ENCODE measurements at places on chromosomes 5 and 9.

- no peak for DNase-seq
Observed at GRCh38 chr5:178450121-178451028, 139.8 kb downstream of the COL23A1 start.

- DNase-seq = no peak
Observed at GRCh38 chr5:77232574-77233358, 22.3 kb downstream of the PDE8B start.

DNA sequence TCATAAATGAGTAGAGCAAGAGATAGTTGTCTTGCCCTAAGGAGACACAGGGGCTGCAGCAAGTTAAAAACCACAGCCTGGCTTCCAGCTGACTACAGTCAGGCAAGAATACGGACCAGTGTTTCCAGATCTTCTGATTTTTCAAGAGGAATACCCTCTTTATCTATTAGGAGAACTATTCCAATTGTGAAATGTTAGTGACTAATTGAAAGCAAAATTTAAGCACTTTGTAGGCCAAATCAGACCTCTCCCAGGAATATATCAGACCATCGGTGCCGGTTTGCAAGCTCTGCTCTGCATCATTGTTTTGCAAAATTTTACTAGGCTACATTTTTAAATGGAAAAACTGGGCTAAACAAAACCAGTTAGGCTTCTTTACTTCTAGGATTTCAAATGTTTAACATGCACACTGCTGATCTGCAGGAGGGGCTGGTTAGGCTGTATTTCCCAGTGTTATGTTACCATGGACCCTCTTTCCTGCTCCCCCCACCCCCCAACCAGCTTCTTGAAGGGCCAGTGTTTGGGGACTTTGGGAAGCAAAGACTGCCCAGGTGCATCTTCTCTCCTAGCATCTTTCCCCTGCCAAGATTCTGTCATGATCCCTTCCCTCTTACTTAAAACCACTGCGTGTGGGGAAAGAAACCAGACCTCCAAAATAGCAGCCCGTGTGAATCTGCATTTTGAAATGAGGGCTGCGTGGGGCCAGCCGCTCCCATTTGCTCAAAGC is 1.1 kb upstream of the ARSI start:
- DNase-seq = no peak

- no peak for DNase-seq
Observed at GRCh38 chr5:72656331-72656730, 149.1 kb upstream of the ZNF366 start.

GRCh38 chr9:129333617-129334104 is 155.6 kb upstream of the IER5L start:
- no peak for DNase-seq

- DNase-seq = no peak
Observed at GRCh38 chr9:11558043-11558442, 945.2 kb upstream of the PTPRD start.

- DNase-seq = no peak
Observed at GRCh38 chr9:132888151-132888550, 9.5 kb downstream of the SPACA9 start.

DNA sequence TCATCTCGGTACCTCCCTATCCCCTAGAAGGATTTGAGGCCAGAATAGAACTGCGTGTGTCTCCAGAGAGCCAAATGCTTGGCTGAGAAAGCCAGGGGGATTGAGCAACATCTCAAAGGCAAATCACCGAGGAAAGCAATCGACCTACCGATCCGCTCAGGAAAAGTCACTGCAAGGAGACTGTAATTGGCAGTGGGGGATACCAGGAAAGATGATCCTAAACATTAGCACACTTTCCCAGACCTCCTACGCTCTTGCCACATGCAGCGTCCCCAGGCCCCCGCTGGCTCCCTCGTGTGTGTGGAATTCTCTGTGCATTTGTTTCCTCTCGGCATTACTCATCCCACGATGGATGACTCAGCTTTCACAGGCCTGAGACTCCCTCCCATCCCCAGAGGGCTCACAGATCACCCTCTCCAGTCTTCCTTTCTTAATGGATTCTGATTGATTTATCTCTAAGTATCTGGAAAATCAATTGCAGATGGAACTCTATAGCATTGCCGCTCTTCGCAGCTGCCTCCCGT is 82.2 kb upstream of the ICE1 start:
- no peak for DNase-seq

- no peak for DNase-seq
Observed at GRCh38 chr5:115575167-115576070, 26.9 kb downstream of the TICAM2 start.

DNA sequence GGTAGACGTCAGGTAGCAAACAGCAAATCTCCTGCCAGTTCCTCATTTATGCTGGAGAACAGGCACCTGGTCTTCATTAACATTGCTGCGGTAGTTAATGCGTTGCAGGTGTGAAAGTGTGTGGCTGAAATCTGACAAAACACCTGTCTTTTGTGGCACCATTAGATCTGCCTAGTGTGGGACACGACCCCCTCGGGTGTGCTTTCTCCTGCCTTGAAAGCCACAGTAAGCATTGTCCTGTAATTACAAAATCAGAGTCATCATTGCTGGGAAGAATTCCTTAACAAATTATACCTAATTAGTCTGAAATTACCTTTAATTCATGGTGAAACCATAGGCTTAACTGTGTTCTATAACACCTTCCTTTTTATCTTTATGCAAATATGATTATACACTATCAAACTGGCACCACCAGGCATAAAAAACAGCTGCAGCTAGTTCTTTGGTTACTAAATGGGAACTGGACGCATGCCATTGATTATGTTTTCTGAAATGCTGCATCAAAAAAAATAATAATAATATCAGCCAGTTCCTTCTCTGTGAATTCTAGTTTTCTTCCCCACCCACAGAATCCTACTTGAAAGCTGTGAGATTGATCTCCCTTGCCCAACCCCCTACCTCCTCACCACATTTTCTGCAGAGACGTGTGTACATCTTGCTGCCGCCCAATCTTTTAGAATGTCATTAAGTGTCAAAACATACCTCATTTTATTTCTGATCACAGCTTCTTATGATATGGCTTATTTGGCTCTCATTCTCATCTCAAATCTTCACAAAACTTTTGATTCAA is 374.0 kb downstream of the NFIB start:
- no peak for DNase-seq

GRCh38 chr5:83924171-83924570 is 203.5 kb upstream of the HAPLN1 start:
- no peak for DNase-seq

- DNase-seq = no peak
Observed at GRCh38 chr5:127085371-127085770, 12.1 kb upstream of the C5orf63 start.

DNA sequence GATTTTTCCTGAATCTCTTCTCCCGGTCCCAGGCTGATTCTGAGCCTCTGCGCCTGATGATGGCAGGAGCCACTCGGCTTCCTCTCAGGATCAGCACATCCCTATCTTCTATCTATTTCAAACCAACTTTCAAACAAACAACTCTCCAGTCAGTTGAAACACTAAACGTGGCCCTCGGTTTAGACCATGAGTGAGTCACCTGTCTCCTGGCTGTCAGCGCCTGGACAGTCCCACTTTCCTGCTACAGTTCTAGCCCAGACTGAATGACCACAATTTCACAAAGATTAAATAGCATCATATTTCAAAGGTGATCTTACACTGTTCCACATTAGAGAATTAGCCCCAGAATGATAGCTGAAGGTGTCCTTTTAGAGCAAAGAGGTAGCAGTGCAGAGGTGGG is 6.2 kb downstream of the SLC6A19 start:
- no peak for DNase-seq

DNA sequence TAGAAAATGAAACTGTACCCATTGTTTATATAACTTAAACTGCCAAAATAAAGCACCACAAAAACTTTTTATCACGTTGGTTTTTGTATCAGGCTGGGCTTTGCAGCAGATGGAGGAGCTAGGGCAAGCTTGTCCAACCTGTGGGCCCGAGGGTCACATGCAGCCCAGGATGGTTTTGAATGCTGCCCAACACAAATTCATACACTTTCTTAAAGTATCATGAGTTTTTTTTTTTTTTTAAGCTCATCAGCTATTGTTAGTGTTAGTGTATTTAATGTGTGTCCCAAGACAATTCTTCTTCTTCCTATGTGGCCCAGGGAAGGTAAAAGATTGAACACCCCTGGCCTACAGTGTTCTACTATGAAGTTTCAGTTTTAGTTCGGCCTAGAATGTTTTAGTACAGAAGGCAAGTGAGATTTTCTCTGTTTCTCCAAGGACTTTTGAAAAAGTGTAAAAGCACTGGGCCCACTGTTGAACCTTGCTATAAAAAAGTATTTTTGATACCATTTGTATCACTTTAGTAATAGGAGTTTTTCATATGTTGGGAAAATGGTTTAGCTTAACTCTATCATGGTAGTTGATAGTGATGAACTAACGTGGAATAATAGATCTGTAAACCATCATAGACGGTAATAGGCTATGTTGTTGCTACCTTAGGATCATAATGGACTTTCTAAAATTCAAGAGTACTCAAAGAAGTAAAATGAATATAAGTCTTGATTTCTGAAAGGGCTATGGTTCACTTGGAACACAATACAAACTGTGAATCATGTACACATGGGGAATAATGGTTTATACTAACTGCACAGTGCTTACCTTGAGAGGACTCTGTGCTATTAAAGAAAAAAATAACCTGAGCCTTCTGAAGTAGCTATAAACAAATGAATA is 2.9 kb downstream of the CDKN2A start:
- no peak for DNase-seq

DNA sequence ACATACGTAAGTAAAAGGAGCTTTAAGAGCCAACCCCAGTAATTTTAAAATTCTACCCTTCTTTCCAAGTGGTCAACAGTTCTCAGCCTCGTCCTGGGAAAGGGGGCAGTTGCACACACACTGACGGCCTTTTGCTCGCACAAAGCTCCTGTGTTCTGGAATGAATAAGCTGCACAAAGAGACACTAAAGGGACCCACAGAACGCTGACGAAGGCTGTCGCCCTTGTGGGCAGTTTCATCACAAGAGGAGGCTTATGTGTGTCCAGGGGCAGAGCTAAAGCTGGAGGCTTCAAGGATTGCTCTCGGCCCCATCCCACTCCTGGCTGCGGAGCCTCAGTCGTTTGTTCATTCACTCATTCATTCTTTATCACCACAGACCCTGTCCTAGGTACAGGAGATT is 67.0 kb upstream of the NEK6 start:
- DNase-seq = no peak

- DNase-seq = no peak
Observed at GRCh38 chr9:110105107-110105506, 102.9 kb downstream of the C9orf152 start.

- DNase-seq = no peak
Observed at GRCh38 chr5:144567421-144567780, 396.7 kb downstream of the KCTD16 start.

DNA sequence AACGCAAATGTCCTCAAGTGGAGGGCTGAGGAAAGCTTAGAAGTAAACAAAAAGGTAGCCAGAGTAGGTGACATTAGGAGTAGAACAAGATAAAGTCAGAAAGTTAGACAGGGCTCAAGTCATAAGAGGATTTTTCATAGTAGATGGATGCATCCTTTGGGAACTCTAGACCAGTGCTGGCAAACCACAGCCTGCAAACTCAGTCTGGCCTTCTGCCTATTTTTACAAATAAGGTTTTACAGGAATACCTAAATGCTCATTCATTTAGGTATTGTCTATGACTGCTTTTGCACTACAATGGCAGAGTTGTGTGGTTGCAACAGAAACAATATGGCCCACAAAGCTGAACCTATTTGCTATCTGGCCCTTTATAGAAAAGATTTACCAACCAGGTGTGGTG is 116.0 kb upstream of the HMHB1 start:
- no peak for DNase-seq

DNA sequence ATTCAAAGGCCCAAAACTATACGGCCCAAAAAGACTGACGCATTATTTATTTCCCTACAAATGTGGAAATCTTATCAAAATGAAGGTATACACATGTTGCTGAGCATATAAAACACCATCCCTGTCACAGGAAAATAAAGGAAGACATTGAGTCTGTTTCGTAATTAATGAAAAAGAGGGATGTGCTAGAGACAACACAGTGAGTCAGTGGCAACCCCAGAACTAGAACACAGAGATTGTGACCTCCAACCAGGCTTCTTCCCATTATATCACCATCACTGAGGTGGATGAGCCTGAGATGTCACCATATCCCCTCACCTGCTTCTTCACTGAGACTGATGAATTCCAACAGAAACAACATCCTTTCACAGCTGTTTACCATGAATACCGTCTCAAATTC is 3.8 kb downstream of the NDUFA8 start:
- DNase-seq = no peak

DNA sequence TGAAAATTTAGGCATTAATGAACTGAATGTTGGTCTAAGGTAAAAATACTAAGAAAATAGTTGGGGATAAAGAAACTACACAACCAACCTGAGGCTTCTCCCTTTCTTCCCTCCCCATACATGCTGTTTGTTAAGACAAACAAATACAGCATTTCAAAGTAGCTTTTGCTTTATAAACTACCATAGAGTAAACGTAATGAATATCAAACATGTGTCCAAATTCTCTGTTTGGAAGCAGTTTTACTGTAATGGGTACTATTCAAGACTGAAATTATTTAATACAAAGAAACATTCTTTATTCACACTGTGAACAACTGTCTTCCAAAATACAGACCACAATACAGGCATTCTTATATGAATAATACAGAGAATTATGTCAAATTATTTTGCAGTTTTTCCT is 52.0 kb downstream of the SLC44A1 start:
- DNase-seq = no peak

GRCh38 chr5:107743373-107744000 is 72.8 kb upstream of the EFNA5 start:
- no peak for DNase-seq

- DNase-seq = no peak
Observed at GRCh38 chr5:7947301-7947700, 78.4 kb downstream of the MTRR start.

- DNase-seq = no peak
Observed at GRCh38 chr5:31066655-31067328, 126.7 kb upstream of the CDH6 start.

- no peak for DNase-seq
Observed at GRCh38 chr5:57348376-57349140, 134.1 kb downstream of the ACTBL2 start.

- DNase-seq = no peak
Observed at GRCh38 chr5:73218552-73219171, 45.7 kb downstream of the TMEM174 start.

DNA sequence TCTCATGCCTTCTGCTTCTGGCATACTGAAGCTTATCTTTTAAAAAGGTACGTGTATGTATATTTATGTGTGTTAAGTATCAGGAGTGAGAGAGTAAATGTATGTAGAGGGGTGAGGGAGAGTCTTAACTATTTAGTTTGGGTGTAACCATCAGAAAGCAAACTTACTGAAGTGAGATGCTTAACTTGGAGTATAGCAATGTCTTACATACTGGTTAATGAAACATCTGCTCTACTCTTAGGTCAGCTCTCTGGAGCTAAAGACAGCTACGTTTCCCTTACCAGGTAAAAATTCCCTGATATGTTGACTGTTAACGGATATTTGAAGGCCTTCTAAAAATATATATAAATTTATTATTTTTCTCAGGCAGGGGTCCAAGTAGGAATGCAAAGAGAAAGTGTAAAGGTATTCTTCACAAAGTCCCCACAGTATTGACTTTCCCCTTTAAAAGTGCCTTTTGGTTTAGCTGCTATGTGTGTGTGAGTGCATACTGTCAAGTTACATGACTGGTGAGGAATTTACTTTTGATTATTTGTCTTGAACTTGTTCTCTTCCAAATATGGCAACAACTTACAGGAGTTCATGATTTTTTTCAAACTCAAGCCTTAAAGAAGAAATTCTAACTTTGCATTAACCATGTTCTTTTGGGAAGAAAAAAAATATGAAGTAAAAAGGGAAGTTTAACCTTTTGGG is 12.3 kb upstream of the C5orf24 start:
- no peak for DNase-seq

Measured in stimulated activated CD8-positive, alpha-beta memory T cell treated with anti-CD3 and anti-CD28 coated beads, Interleukin-4, amount 100 ng/mL, for 1 hour (primary cell).